AG20443 (cell line): ENCODE measurements at places on chromosomes 16 and 17.
A peak's percentile ranks its signal among the peaks of the same experiment; 100 is the strongest.

DNA sequence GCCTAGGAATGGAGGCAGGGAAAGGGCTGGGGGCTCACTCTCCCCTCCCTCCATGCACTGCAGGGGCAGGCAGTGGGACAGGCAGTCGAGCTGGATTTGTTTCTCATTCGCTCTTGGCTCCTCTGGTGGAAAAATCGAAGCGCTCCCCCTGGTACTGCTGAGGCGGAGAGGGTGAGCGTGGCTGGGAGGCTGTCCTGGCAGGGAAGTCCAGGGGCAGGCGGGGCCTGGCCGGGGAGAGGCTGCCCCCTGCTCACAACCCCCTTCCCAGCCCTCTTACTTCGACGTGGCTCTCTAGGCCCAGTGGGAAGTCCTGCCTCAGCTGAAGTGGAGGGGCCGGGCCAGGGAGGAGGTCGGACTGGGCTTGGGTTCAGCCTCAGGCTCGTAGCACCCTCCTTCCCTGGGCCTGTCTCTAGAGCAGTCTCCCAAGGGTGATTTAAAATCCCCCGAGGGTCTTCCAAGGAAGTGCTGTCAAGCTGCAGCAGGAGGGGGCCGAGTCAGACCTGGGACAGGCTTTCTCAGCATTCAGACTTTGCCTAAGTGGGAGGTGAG is 16.5 kb upstream of the TMEM92 start:
- DNase-seq: peak; percentile 23

DNA sequence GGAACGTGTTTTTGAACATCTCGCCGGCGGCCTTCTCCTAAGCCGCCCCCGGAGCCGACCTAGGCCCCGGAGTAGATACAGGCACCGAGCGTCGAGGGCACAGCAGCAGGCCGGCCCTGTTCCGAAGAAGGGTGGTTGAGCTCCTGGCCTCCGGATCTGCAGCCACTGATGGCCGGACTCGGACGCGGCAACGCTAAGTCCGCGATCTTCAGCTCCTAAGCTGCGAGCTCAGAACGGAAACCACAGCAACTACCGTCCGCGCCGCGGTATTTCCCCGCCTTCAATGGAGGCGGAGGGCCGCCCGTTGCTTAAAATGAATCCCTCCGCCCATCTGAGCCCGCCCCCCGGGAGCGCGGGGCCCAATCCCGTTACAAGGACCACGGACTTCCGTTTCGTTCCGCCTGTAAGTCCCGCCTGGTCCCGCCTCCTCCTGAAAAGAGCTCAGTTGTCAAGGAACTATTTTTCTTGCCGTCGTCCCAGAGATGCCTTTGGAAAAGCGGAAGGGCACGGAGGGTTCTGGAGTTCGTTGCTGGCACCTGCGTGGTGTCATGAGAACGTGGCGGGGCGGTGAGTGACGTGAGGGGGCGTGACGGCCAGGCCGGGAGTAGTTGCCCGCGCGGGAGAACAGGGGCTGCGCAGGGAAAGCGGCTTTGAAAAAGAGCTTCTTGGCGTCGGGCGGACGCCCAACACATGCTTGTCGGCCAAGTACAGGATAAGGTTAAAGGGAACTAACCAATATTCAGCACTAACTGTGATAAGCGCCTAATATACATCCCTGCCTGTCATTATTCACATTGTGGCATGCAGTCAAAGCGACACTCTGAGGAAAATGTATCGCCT is at the start of gene CFAP20:
TSS of gene CFAP20 (minus strand) at position 285 of the 840 bp plus-strand sequence. CDS start at position 19, 266 bp downstream.
- DNase-seq: peak; percentile 96

GRCh38 chr16:88714420-88715302 is 8.4 kb downstream of the CTU2 start:
- DNase-seq: no peak

DNA sequence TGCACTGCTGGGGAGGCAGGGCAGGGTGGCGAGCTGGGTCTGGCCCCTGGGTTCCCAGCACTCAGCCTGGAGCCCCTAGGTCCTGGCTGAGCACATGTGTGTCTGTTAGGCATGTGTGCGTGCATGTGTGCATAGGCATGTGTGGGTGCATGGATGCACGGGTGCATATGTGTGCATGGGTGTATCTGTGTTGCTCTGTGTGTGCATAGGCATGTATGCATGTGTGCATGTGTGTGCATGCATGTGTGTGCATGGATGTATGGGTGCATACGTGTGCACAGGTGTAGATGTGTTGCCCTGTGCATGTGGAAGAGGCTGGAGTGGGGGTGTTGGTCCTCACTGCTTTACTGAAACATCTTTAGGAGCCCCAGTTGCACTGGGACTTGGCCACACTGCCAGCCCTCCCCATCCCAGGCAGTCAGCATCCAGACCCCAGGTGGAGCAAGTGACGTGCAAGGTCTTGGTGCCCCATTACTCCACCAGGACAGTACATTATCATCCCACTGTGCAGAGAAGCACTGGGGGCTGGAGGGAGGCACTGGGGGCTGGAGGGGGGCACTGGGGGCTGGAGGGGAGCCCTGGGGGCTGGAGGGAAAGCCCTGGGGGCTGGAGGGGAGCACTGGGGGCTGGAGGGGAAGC is 10.4 kb upstream of the DPEP1 start:
- DNase-seq: no peak

GRCh38 chr16:1154887-1155331 is 2.0 kb downstream of the CACNA1H start:
- DNase-seq: no peak

DNA sequence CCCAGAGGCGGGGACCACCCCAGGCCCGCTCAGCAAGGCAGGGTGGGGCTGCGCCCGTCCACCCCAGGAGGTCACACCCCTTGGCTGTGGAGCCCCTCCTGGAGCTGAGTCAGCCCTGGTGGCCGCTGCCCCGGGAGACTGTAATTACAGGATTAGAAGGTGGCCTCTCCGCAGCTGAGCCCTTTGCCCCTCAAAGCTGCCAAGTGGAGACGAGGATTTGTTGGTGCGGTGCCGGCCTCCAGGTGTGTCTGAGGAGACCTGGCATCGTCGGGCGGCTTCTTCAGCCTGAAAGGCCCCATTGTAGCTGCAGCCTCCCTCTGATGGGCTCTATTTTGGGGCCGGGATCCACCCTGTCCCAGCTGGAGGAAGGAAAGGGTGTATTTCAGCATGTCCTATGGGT is 22.7 kb upstream of the SPNS2 start:
- DNase-seq: no peak

GRCh38 chr17:48444516-48445247 is 14.7 kb upstream of the SKAP1 start:
- no peak for DNase-seq

DNA sequence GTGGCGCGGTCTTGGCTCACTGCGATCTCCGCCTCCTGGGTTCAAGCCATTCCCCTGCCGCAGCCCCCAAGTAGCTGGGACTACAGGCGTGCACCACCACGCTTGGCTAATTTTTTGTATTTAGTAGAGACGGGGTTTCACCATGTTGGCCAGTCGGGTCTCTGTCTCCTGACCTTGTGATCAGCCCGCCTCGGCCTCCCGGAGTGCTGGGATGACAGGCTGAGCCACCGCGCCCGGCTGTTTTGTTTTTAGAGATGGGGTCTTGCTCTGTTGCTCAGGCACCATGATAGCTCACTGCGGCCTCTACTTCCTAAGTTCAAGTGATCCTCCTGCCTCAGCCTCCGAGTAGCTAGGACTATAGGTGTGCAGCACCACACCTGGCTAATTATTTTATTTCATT is 27.2 kb downstream of the ZNF750 start:
- no peak for DNase-seq

DNA sequence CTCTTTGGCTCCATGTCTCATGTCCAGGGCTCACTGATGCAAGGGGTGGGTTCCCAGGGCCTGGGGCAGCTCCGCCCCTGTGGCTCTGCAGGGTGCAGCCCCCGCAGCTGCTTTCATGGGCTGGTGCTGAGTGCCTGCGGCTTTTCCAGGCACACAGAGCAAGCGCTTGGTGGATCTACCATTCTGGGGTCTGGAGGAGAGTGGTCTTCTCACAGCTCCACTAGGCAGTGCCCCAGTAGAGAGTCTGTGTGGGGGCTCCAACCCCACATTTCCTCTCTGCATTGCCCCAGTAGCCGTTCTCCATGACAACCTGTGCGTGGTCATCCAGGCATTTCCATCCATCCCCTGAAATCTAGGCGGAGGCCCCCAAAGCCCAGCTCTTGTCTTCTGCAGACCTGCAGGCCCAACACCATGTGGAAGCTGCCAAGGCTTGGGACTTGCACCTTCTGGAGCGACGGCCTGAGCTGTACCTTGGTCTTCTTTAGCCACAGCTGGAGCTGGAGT is 5.2 kb downstream of the IL32 start:
- DNase-seq: no peak

DNA sequence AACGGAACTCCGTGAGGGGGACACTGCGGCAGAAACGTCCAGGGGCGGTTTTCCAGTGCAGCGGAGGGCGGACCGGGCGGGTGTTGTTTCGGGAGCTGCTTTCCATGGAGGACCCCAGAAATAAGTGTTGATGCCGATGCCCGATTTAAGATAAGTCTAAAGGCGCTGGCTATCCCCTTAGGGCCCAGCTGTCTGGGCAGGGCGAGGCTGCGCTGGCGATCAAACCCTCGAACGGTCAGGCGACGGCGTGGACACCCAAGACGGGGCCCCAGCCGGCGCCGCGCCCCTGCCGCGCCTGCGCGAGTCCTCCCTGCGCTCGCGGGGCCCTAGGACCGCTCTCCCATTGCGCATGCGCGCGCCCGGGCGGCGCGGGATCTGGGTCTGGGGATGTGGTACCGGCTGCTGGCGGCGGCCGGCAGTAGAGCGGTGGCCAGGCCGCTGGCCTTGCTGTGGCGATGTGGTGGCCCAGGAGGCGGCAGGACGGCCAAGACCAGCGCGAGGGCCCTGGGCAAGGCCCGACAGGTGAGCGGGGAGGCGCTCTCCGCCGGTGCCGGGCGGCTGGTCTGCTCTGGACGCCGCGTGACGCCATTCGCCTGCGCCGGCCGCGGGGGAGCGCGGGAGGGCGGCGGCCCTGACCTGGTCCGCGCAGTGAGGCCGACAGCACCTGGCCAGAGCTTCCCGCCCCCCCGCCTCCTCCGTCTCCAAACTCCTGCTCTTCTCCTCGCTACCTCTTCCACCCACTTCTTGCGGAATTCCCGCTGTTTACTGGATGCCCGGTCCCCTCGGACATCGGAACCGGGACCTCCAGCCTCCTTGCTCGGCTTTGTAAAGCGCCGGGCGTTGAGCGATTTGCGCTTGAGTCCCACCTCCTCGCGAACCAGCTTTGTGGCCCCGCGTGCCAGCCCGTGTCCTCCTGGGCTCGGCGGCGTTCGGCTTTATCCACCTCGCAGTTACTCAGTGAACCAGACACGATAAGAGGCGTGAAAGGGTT is 24.0 kb downstream of the DEF8 start:
- peak; percentile 100 for DNase-seq
